ENCODE measurements at places on chromosomes 7 and 10.

GRCh38 chr10:73039635-73040034, 57.0 kb downstream of the P4HA1 start:
- DNase-seq: no peak

- DNase-seq: no peak
Observed at GRCh38 chr10:131399981-131400380, 88.5 kb upstream of the TCERG1L start.

GRCh38 chr7:130831817-130832481, 97.9 kb upstream of the KLF14 start:
- no peak for DNase-seq

- no peak for DNase-seq
Observed at GRCh38 chr10:88292185-88292514, 291.0 kb downstream of the RNLS start.

GRCh38 chr7:76506081-76506440, 4.3 kb upstream of the UPK3B start:
- DNase-seq: no peak

Data from T-helper 9 cell (primary cell).